Brain (organoid and tissue), 16 donors: ENCODE measurements at places on chromosomes 7 and 10. TPM values are rescaled to one million over a fixed set of nuclear protein-coding genes. Genes with fewer than 3 reads are reported as not detected.

- DNase-seq = no peak
These were observed 11.7 kb downstream of the CASP7 start for GRCh38 chr10:113691381-113691780.

Gene KIAA1217
- 1.7 TPM for polyA plus RNA-seq

GRCh38 chr7:28840592-28840995 lies 117.5 kb downstream of the TRIL start:
- no peak for DNase-seq

Gene TMEM176A
- 19.5 TPM for polyA plus RNA-seq

- DNase-seq = no peak
These were observed 503.9 kb upstream of the IGFBP3 start for GRCh38 chr7:46424934-46425333.

GRCh38 chr7:73668886-73669230 lies 1.2 kb downstream of the VPS37D start:
- peak; percentile 46 for DNase-seq

DNA sequence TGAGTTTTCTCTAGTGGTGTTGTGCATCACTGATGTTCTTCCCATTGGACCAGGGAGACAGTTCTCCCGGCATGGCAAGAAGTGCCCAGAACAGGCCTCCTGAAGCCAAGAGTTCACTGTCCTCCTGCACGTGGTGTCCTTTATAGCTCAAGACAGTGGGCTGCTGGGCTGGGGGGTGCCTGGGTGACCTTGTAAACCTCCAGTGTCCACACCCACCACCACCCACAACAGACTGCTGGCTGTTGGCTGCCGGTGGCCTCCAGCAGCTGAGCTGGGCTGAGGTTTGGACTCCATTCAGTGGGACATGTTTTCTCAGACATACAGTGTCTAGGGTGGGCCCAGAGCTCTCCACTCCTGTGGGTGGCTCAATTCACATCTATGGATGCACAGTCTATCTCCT lies 42.2 kb downstream of the HK1 start:
- no peak for DNase-seq

Gene UCN3
- polyA plus RNA-seq = 19.8 TPM
